ENCODE measurements at places on chromosomes 1 and 21.

- no peak for DNase-seq
These were observed 16.6 kb downstream of the ZNF362 start for GRCh38 chr1:33272930-33273329.

DNA sequence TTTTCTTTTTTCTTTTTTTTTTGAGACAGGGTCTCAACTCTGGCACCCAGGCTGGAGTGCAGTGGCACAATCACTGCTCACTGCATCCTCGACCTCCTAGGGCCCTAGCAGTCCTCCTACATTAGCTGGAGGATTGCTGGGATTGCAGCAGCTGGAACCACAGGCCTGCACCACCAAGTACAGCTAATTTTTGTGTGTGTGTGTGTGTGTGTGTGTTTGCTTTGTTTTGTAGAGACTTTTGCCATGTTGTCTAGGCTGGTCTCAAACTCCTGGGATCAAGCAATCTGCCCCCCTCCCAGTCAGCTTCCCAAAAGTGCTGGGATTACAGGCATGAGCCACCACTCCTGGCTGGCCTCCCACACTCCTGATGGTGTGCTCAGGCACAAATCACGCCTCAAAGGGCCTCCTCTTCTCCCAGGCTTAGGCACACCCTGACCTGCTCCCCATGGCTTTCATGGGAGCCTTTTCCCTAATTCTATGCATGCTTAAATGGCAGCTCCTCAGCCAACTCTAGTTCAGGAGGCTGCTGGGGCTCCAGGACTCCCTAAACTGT lies 9.4 kb downstream of the FAM229A start:
- no peak for DNase-seq

DNA sequence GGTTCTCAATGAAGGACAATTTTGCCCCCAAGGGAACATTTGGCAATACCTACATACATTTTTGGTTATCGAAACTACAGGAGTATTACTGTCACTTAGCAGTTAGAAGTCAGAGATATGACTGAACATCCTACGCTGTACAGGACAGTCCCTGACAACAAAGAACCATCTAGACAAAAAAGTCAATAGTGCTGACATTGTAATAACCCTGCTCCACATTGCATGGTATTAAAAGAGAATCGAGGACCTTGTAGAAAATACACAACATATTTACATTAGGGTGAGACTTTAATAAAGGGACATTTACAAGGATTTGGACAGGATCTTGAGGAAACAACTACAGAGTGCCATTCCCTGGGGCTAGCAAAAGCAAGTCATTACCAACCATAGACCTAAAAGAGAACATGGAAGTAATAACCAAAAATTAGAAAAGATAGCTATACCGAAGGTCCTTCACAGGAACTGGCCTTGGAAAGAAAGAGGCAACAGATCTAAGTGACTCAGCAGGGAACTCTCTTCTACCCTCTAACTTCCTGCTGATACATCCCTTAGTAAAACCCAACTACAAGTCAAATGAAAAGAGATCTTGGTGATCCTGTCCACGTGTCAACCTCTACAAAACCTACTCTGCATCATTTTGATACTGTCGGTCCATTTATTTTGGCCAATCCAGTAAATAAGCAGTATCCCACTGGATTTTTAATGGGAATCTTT lies 40.2 kb downstream of the ANGPTL3 start:
- no peak for DNase-seq

DNA sequence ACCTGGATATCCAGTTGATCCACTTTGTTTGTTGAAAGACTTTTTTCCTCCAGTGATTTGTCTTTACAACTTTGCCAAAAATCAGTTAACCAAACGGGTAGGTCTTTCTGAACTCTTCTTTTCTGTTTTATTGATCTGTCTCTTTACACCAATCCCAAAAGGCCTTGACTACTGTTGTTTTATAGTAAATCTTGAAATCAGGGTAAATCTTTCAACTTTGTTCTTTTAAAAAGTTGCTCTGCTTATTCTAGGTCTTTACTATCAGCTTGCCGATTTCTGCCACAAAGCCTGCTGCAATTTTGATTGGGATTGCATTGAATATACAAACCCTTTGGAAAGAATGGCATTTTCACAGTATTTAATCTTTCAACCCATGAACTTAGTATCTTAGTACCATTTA lies 66.6 kb downstream of the ITSN1 start:
- no peak for DNase-seq

DNA sequence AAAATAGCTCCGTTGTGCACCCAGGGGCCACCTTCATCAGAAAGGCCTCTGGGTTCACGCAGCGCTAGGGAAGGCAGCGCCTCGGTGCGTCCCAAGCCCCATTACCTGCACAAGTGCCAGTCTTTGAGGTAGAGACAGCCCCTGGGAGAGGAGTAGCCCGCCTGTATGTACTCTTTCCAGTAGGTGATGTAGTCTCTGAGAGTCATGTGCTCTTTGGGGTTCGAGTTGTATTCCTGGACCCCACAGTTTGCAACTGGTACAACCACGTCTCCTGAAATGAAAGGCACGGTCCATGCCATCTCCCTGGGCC lies 601 bp downstream of the JMJD4 start:
- DNase-seq, result no peak

DNA sequence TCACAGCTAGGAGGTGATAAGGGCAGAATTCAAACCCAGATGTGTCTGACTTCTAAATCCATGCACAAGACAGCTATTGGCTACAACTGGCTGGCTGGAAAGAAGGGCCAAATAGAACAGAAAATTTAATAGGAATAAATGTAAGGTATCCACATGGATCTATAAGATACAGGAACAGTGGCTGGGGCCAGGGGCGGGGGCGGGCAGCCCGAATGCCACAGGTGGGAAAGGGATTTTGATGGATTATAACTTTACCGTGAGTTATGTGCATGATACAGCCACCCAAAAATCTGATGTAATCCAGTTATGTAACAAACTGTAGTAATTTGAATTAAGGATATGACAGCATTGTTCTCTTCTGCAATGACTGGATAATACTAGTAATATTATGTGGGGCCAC lies 87.0 kb upstream of the COA6 start:
- DNase-seq, result no peak

DNA sequence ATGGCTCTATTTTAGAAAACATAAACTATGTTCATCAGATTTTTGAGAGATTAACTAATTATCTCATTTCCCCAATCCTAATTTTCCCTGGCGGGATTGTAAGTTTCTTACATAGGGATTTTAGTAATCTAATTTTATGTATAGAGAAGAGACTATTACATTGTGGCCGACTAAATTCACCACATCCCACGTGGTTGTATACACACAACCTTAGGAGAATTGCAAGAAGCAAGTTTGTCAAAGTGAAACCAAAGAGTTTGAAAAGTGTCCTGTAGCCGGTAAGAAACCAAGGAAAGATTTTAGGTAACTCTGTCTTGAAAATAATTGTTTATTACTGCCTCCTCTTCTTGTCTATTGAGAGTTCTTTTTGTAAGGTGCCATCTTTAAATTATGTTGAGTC lies 550.6 kb downstream of the LTN1 start:
- DNase-seq, result no peak

DNA sequence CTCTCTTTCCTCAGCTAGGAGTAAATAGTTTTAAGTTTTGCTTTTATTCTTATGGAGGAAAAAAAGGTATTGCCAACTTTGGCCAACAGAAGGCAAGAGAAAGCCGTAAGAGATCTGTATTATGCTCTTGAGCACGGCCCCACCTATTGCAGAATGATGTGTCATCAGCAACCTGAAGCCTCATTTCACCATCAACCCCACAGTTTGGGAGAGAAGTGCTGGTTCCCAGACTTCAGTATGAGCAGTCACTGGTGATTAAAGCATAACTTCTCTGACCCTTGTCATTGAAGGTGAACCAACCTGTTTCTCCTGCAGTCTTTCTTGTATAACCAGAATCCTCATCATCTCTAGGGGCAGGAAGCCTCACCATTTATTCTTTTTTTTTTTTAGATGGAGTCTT lies 100.2 kb downstream of the SIPA1L2 start:
- DNase-seq, result no peak

DNA sequence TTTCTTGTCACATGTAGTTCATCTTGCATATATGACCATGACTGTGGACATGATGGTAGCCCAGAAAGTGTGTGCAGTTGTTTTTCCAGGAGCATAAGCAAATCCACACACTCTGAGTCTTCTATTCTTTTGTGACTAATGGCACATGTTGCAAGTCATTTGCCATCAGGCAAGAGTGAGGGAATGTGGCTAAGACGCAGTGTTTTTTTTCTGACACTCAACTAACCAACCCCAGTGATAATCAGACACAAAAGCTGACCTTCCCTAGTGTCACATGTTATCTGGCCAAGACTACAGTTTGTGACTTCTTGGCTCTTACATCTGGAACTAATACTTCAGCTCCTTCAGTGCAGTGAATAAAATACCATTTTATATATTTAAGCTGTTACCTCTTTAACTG lies 108.8 kb downstream of the ITSN1 start:
- no peak for DNase-seq

DNA sequence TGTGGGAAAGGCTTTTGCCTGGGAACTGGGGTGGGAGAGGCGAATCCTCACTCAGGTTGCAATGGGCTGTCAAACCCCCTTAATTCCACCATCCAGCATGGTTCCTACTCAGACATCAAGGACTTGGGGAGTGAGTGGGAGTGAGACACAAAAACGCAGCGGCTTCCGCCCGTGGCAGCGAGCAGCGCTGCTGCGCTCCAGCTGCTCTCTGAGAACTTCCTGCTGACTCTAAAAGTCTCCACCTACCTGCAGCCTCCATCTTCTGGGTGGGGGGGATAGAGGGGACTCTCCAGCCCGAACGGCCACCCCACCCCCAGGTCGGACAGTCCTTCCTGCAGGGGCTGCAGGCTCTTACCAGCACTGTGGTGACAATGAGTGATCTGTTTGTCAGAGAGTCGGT lies 184.4 kb downstream of the GRIK3 start:
- no peak for DNase-seq

DNA sequence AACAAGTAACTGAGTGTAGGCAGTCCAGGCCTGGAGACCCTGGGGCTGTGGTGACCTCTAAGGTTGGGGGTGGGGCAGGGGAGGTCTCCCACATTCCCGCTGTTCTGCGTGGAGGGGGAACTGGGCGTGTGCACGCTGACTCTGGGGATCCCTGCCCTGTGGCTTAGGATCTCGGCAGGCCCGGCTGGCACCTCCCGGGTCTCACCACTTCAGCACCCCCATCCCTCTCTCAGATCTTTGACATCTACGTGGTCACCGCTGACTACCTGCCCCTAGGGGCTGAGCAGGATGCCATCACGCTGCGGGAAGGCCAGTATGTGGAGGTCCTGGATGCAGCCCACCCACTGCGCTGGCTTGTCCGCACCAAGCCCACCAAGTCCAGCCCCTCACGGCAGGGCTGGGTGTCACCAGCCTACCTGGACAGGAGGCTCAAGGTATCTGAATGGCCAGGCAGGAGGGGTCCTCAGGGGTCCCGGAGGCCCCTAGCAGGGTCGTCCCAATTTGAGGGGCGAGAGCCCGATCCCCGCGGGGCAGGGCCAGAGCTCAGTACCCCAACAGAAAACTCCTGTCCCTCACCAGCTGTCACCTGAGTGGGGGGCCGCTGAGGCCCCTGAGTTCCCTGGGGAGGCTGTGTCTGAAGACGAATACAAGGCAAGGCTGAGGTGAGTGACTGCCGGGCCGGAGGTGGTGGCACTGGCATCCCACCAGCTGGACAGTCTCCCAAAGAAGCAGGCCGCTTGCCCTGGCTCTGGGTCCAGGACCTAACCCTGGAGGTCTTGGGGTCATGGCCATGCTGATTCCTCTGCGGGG lies 68.7 kb downstream of the TRIM11 start:
- no peak for DNase-seq

DNA sequence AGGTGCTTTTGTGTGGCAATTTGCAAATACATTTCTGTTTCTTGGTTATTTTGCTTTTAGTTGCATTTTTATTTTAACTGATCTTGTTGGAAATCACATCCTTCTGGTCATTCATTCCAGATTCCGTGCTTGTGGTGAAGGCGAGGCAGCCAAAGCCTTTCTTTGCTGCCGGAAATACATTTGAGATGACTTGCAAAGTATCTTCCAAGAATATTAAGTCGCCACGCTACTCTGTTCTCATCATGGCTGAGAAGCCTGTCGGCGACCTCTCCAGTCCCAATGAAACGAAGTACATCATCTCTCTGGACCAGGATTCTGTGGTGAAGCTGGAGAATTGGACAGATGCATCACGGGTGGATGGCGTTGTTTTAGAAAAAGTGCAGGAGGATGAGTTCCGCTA lies 34.8 kb upstream of the CD101 start:
- no peak for DNase-seq

DNA sequence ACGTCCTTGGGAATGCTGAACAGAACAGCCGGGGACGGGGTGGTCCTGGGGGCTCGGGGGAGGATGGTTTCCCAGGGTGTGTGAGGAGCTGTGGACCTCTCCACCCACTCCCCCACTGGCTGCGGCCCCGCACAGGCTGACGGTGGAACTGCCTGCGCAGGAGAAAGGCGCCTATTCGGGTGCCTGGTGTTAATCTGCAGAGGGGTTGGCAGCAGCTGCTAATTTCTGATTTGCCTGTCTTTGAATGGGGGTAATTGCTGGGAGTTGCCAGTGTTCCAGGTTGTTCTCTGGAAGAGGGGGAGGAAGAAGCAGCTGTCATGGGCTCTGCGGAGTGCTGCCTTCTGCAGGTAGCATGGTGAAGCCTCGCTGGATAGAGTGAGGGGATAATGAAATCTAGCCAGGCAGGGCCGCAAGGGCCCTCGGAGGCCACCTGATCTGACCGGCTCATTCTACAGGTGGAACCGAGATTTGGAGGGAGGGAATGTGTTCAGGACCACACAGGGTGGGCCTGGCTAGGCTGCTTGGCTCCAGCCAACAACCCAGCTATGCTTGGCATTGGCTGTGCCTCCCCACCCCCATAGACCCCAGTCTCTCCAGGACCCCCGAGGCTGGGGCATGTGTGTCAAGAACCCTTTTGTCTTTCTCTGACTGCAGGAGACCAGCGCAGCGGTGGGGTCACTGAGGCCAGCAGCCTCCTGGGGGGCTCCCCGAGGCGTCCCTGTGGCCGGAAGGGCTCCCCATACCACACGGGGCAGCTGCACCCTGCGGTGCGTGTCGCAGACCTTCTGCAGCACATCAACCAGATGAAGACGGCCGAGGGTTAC lies 67.1 kb downstream of the PTPRU start:
- no peak for DNase-seq

- DNase-seq, result no peak
These were observed 1020.2 kb downstream of the TTLL7 start for GRCh38 chr1:82978461-82979324.

- DNase-seq, result peak; percentile 94
These were observed at the start of gene USP21 for GRCh38 chr1:161159087-161159912. USP21 (plus strand) TSS chr1:161159500; CDS start chr1:161160641, 1,141 bp downstream.

- DNase-seq, result no peak
These were observed 44.8 kb upstream of the CCDC27 start for GRCh38 chr1:3707298-3707938.

- no peak for DNase-seq
These were observed 37.9 kb downstream of the LRRIQ3 start for GRCh38 chr1:74160046-74160445.

- no peak for DNase-seq
These were observed 127.9 kb downstream of the CLIC6 start for GRCh38 chr21:34796518-34797200.

DNA sequence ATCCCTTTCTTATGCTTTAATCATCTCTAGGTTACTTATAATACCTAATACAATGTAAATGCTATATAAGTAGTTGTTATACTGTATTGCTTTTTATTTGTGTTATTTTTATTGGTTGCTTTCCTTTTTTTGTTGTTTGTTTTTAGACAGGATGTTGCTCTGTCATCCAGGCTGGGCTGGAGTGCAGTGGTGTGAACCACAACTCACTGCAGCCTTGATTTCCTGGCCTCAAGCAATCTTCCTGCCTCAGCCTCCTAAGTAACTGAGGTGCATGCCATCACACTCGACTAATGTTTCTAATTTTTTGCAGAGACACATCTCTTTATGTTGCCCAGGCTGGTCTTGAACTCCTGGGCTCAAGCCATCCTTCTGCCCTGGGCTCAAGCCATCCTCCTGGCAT lies 26.9 kb downstream of the KRTAP19-8 start:
- DNase-seq, result no peak

- peak; percentile 60 for DNase-seq
These were observed 73.4 kb downstream of the GALNT2 start for GRCh38 chr1:230140221-230141020.

Data from lung microvascular endothelial cell (primary cell).